Endothelial cell of umbilical vein (primary cell): ENCODE measurements at places on chromosomes 1 and 21. TPM values are rescaled to one million over a fixed set of nuclear protein-coding genes. Genes with fewer than 3 reads are reported as not detected.

DNA sequence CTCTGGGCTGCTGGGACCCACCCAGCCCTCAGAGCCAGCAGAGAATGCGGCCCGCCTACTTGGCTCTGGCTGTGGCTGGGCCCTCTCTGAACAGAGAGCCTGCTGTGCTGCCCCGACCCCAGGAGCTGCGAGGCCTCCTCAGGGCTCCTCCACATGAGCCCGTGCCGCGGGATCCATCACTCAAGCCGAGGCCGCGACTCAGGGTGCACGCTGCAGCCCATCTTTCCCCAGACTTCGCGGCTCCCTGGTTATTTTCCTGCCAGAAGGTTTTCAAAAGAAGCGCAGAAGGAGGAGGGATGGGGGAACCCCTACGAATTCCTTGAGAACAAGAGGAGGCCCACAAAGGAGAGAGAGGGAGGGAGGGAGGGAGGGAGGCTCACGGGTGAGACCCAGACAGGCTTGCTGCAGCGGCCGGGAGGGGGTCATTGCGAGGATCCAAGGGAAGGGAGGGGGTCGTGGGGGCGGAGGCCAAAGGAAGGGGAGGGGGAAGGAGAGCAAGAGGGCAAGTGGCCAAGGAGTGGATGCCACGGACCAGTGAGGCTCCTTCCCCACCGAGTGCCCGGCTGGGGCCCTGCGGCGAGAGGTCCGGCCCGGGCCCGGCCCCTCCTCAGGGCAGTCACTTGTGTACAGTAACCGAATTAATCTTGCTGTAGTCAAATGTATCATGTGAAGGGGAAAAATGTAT, 146.8 kb downstream of the CASZ1 start:
- no peaks in the 10 kb centered on the region for H3K36me3 ChIP-seq
- no peaks in the 10 kb centered on the region for H3K27me3 ChIP-seq
- DNase-seq = no peak
- no peak overlapping the region for H3K4me3 ChIP-seq
- no peak overlapping the region for H3K27ac ChIP-seq
- H3K4me1 ChIP-seq = peaks cover 2% of the 10 kb centered on the region

- no peak overlapping the region for H3K4me3 ChIP-seq
- no peaks in the 10 kb centered on the region for H3K27me3 ChIP-seq
- no peaks in the 10 kb centered on the region for H3K36me3 ChIP-seq
- DNase-seq = no peak
- H3K27ac ChIP-seq = no peak overlapping the region
- peaks cover 1% of the 10 kb centered on the region for H3K4me1 ChIP-seq
Observed at GRCh38 chr1:41535716-41536115, 51.2 kb upstream of the EDN2 start.

DNA sequence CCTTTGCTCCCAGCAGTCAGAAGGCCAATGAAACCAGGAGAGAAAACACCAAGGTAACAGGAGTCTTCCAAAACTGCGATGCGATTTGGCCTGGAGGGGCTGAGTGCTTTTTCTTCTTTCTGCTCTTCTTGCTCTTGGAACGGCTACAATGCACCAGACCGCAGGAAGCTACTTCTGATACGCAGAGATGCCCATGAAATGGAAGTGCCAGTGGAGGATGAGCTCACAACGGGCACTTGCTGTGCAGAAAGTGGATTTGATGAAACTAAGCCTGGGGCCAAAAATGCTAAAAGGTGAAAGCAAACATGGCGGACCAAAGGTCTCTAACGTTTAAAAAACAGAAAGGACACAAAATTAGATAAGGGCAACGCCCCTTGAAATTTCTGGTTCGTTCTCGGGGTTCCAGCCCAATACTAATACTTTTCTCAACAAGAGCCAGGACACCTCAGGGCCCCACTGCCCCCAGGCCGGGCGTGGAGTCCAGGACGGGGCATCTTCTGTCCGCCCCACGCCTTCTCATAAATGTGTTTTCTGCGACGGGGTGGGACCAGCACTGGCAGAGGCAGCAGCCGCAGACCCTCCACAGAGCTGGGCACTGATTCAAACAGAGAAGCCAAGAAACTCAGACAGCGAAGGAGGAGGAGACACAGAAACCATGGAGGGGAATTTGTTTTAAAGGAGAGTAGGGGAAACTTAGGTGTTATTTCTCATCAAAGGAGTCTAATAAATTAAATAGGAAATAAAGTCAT, 101.3 kb downstream of the CRYAA start:
- H3K27me3 ChIP-seq = no peaks in the 10 kb centered on the region
- DNase-seq = no peak
- no peaks in the 10 kb centered on the region for H3K4me1 ChIP-seq
- no peaks in the 10 kb centered on the region for H3K36me3 ChIP-seq
- no peak overlapping the region for H3K4me3 ChIP-seq
- no peak overlapping the region for H3K27ac ChIP-seq

GRCh38 chr1:212186427-212187207, 98.6 kb upstream of the PPP2R5A start:
- H3K27me3 ChIP-seq = no peaks in the 10 kb centered on the region
- no peaks in the 10 kb centered on the region for H3K36me3 ChIP-seq
- H3K4me1 ChIP-seq = peaks cover 6% of the 10 kb centered on the region
- DNase-seq = no peak

- peaks cover 20% of the 10 kb centered on the region for H3K4me1 ChIP-seq
- H3K36me3 ChIP-seq = no peaks in the 10 kb centered on the region
- no peak overlapping the region for H3K4me3 ChIP-seq
- no peak for DNase-seq
- H3K27ac ChIP-seq = no peak overlapping the region
Observed at GRCh38 chr1:243244432-243244841, 10.6 kb downstream of the CEP170 start.

DNA sequence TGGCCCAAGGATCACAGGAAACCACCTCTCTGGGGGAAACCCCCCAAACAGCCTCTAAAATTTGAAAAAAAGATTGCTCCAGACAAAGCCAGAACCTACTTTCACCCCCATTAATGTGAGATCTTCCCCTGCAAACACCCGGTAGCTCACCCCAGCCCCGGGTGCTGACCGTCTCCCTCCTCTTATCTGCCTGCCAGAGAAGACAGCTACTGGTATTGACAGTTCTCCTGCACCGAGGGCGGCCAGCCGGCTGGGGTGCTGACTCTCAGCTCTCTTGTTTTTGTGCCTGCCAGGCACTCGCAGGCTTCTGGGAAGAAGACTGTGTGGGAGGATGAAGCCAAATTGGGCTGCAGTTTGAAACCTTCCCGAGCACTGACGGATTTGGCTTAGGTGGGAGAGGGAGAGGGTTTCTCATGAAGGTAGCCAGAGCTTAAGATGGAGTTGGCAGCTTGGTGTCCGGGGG, 48.2 kb downstream of the RASSF5 start:
- H3K27ac ChIP-seq = no peak overlapping the region
- no peak overlapping the region for H3K4me3 ChIP-seq
- peaks cover 34% of the 10 kb centered on the region for H3K27me3 ChIP-seq
- no peak for DNase-seq
- no peaks in the 10 kb centered on the region for H3K36me3 ChIP-seq
- peaks cover 6% of the 10 kb centered on the region for H3K4me1 ChIP-seq

- H3K4me1 ChIP-seq = no peaks in the 10 kb centered on the region
- H3K27ac ChIP-seq = no peak overlapping the region
- DNase-seq = no peak
- H3K36me3 ChIP-seq = no peaks in the 10 kb centered on the region
Observed at GRCh38 chr1:7749126-7749525, 22.0 kb upstream of the VAMP3 start.

- no peak overlapping the region for H3K4me3 ChIP-seq
- H3K36me3 ChIP-seq = no peaks in the 10 kb centered on the region
Observed at GRCh38 chr1:232883992-232884661, 66.3 kb upstream of the NTPCR start.

GRCh38 chr1:195941314-195941713, 666.9 kb downstream of the KCNT2 start:
- no peak overlapping the region for H3K4me3 ChIP-seq
- no peaks in the 10 kb centered on the region for H3K4me1 ChIP-seq
- H3K27ac ChIP-seq = no peak overlapping the region
- no peaks in the 10 kb centered on the region for H3K36me3 ChIP-seq
- H3K27me3 ChIP-seq = no peaks in the 10 kb centered on the region

DNA sequence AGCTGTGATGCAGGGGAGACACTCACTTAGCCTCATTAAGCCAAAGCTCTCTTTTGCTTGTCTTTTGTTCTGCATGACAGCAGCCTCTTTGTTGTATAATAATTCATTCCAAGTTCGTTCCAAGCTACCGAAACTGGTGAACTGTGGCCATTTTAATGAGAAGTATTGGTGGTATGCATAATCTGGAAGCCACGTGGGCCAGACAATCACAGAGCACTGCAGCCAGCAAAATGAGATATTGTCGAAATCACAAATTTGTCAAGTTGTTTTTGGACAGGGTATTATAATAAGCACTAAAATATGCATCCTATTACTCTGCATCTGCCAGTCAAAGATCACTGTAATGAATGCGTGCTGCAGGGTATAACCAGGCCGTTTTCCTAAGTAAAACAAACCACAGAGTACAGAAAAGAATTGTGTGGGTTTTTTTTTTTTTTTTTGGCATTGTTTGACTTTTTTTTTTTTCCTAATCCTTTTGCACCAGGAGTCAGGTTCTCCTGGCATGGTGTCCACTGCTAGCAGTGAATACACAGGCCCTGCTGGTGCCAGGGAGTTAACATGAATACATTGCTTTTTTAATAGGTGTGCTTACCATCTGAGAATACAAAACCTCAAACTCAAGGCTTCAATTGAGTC, 423.9 kb downstream of the PTBP2 start:
- H3K4me3 ChIP-seq = no peak overlapping the region
- no peaks in the 10 kb centered on the region for H3K27me3 ChIP-seq
- peak overlapping the region; percentile 29 for H3K27ac ChIP-seq

GRCh38 chr1:206557636-206558473, 50.5 kb downstream of the RASSF5 start:
- H3K4me3 ChIP-seq = peak overlapping the region; percentile 36
- H3K27me3 ChIP-seq = peaks cover 29% of the 10 kb centered on the region

DNA sequence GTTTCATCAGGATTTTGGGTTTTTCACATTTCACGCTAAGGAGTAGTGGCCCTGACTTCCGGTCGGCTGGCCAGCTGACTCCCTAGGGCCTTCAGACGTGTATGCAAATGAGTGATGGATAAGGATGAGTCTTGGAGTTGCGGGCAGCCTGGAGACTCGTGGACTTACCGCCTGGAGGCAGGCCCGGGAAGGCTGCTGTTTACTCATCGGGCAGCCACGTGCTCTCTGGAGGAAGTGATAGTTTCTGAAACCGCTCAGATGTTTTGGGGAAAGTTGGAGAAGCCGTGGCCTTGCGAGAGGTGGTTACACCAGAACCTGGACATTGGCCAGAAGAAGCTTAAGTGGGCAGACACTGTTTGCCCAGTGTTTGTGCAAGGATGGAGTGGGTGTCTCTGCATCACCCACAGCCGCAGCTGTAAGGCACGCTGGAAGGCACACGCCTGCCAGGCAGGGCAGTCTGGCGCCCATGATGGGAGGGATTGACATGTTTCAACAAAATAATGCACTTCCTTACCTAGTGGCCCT, 23.1 kb upstream of the TNFRSF1B start:
- H3K27ac ChIP-seq = no peak overlapping the region
- H3K36me3 ChIP-seq = no peaks in the 10 kb centered on the region
- peaks cover 29% of the 10 kb centered on the region for H3K4me1 ChIP-seq
- no peaks in the 10 kb centered on the region for H3K27me3 ChIP-seq
- peak; percentile 75 for DNase-seq
- H3K4me3 ChIP-seq = no peak overlapping the region

GRCh38 chr1:20323613-20323920, 32.9 kb downstream of the VWA5B1 start:
- peaks cover 7% of the 10 kb centered on the region for H3K27me3 ChIP-seq
- H3K36me3 ChIP-seq = no peaks in the 10 kb centered on the region
- no peak overlapping the region for H3K4me3 ChIP-seq
- no peak overlapping the region for H3K27ac ChIP-seq
- no peaks in the 10 kb centered on the region for H3K4me1 ChIP-seq

DNA sequence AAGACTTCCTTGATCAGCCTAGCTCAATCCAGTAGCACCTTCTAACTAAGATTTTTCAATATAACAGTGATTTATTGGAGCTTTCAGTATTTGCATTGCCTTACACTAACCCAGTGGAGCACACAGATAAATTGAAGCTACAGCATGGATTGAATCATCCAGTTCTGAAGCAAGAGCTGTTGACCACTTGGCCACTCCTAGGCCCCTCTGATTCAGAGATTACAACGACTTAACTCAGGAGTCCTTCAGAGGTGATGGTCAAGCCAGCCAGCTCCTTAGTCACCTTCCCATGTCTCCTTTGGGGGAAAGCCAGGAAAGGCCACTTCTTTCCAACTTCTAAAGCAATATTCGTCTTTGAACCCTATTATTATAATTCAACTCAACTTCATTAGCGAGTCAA, 151.8 kb downstream of the TENT5C start:
- no peak overlapping the region for H3K4me3 ChIP-seq
- no peak overlapping the region for H3K27ac ChIP-seq
- H3K4me1 ChIP-seq = peaks cover 9% of the 10 kb centered on the region

DNA sequence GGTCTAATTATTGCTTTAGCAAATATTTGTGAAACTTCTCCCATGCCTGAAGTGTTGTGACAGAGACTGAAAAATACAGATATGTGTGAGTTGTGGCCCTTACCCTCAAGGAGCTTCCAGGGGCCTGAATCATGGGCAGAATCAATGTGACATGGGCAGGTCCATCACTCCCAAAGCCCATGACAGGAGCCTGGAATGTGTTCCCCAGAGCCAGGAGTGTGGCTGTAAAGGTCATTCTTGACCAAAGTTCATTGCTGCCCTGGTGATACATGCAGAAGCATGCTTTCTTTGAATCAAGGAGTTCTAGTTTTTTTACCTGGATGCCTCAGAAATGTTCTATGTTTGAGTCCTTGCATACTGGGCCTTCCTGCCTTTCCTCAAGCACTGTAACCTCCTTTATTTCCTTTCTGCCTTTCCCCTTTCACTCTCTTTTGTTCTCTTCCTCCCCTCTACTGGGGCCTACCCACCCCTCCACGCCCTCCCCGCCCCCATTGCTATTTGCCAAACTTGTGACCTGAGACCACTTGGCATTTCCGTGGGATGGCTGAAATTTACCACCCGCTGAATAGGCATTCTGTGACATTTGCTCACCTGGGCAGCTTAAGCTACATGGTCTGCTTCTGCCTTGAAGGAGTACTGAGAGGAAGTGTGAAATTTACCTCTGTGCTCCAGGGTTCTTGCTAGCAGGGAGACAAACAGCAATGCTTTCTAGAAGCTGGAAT, 19.7 kb downstream of the PBX1 start:
- H3K4me3 ChIP-seq = no peak overlapping the region
- H3K27ac ChIP-seq = no peak overlapping the region

DNA sequence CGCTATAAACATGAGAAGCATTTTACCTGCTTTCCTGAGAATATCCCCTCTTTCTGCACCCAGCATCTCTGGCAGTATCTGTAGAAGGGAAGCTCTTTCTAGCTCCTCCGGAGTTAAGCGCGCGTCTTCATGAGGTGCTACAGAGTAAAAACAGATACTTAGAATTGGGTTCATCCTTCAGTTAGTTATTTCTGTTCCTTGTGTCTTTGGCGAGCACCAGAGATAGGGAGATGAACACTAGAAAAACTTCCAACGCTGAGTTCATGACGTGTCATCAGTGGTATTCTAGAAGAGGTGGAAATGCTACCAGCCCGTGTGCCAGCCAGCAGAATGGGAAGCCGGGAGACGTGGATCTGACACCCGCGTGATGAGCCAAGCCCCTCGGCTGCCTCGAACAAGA, 2.1 kb downstream of the UTS2 start:
- H3K4me1 ChIP-seq = no peaks in the 10 kb centered on the region
- H3K36me3 ChIP-seq = no peaks in the 10 kb centered on the region
- no peak overlapping the region for H3K27ac ChIP-seq

GRCh38 chr1:63950023-63950422, 176.2 kb downstream of the ROR1 start:
- DNase-seq = no peak
- H3K4me1 ChIP-seq = no peaks in the 10 kb centered on the region
- no peak overlapping the region for H3K27ac ChIP-seq
- H3K27me3 ChIP-seq = no peaks in the 10 kb centered on the region

Gene INTS11
- total RNA-seq = 127 and 132 TPM in 2 replicates

Gene DBT
- 7.9 and 9.0 TPM in 2 replicates for total RNA-seq

Gene NIBAN1
- 1.5 and 2.8 TPM in 2 replicates for total RNA-seq

Gene KRTAP19-1
- not detected in 2 replicates for total RNA-seq
